ENCODE measurements at places on chromosomes 4 and X.

DNA sequence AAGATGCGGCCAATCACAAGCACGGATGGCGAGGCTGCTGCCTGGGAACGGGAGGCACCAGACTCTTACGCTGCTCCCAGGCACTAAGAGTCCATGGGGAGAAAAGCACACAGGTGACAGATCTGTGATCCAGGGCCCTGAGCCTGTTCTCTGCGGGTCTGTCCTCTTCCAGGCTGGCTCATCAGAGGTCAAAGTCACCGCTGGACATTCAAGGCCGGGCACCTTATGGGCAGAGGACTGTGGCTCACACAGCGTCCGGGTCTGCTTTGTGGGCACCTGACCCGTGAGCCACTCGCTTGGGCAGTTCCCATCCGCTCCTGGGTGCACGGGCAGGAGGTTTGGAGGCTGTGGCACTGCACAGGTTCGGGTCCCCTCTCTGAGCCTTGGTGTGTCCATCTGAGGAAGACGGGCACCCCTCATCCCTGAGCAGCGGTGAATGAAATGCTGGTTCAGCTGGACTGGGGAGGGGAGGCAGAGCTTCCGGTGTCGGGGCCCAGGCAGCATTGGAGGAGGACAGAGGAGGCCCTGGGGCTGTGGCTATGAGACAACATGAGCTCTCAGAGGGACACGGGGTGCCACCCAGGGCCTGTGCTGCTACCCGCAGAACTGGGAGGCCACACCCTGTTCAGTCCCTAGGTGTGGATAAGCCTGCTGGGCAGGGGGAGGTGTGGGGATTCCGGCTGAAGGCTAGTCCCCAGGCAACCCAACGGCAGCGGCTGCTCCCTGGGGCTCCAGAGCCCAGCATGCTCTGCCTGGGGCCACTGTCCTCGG is 61.2 kb upstream of the AFAP1 start:
- no peak for DNase-seq

DNA sequence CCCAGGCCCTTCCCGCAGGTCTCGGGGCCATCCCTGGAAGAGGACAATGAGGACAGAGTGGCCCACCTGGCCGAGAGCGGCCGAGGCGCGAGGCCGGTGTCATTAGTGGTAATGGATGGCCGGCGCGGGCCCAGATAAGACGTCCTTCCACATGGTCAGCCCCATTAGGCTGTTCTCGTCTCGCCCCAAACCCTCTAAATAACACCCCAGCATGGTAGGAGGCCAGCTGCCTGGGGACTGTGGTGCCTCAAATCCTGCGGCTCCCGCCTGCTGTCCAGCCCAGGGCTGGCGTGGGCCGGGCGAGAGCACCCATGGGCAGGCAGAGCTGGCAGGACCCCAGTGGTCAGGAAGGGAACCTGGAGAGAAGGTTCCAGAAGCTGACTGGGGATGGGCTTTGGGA is 121.7 kb downstream of the FAM53A start:
- no peak for DNase-seq

DNA sequence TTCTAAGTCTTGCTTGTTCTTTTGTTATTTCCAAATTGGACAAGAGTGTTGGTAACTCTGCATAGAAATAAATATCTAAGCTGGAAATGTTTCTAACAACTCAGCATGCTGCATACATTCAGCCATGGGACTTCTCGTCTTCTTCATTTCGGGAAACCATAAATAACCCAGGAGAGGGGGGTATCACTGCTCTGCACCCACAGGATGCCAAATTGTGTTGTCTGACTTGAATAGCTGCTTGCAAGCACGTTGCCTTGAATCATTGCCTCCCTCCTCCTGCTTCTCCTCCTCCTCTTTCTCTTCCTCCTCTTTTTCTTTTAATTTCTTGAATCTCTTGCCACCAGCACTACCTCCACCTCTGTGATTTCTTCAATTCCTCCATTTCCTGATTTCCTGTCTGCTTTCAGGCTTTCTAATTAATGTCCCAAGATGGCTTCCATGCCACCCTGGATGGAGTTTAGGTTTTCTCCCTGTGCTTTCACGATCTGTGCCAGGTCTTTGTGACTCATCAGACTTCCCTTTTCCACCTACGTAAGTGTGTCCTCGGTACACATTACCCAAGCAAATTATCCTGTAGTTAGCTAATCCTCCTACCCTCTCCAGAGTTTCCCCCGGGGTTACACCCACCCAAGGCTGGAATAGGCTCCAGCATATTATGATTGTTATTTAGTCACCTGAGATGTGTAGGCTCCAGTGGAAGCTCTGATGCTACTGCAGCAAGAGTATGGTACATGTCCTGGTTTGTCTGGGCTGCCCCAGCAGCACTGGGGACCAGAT is 122.6 kb upstream of the VCX3B start:
- no peak for DNase-seq

- no peak for DNase-seq
These were observed 8.6 kb upstream of the ZXDA start for GRCh38 chrX:57918750-57919436.

- DNase-seq = peak; percentile 97
These were observed at the start of gene PDGFRA for GRCh38 chr4:54228961-54229501. TSS of gene PDGFRA (plus strand) at chr4:54229293. CDS start at chr4:54258769, 29,476 bp downstream.

- DNase-seq = no peak
These were observed 686.7 kb downstream of the PDHA2 start for GRCh38 chr4:96526625-96527024.

- no peak for DNase-seq
These were observed 126.5 kb downstream of the GASK1B start for GRCh38 chr4:158046345-158046744.

GRCh38 chrX:13162772-13163410 is 118.5 kb upstream of the FAM9C start:
- DNase-seq = no peak

DNA sequence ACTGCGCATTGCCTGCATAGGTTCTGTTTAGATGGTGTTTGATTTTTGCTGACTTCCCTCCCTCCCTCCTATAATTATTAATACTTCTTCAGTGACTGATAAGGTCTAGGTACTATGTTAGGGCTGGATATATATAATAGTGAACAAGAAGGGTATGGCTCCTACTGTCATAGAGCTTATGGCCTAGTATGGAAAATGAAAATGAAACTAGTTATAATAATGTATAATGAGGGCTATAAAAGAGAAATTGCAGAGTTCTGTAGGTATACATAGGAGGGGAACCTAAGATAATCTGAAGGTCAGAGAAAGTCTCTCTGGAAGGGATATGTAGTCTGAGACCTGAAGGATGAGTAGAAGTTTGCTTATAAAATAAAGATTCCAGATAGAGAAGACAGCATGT is 102.1 kb downstream of the DCK start:
- DNase-seq = no peak

DNA sequence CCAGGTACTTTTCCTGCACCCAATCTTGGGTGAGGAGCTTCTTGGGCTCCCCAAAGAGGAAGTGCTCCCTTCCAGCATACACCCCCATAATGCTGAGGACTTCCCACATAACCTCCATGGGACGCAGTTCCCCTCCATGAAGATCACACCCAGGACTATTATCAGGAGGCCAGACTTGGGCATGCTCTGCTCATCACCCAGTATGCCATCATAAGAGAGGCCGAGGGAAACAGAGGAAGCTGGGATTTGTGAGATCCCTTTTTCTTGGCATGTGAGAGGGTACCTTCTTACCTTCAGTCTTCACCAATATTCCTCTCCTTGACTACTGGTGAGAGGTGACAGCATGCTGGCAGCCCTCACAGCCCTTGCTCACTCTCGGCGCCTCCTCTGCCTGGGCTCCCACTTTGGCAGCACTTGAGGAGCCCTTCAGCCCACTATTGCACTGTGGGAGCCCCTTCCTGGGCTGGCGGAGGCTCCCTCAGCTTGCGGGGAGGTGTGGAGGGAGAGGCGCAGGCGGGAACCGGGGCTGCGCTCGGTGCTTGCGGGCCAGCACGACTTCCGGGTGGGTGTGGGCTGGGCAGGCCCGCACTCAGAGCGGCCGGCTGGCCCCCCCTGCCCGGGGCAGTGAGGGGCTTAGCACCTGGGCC is 15.7 kb upstream of the HSFX1 start:
- no peak for DNase-seq

GRCh38 chrX:56600987-56601386 is 37.6 kb downstream of the UBQLN2 start:
- DNase-seq = no peak

DNA sequence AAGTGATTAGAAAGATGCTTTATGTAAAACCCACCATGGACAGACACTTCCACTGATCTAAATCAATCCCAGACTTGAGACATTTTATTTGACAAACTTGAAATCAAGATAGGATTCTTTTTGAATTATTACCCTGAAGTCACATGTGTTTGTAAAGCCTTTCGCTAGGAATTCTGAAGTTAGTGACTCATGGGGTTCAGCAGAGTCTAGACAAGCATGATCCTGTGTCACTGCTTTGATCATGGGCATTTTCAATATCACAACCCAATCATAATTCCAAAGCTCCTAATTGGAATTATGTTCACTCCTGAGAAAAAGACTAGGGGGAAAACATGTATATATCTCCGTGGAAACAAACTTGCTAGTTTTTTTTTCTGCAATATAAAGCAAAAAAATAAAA is 67.5 kb upstream of the BMP3 start:
- no peak for DNase-seq

DNA sequence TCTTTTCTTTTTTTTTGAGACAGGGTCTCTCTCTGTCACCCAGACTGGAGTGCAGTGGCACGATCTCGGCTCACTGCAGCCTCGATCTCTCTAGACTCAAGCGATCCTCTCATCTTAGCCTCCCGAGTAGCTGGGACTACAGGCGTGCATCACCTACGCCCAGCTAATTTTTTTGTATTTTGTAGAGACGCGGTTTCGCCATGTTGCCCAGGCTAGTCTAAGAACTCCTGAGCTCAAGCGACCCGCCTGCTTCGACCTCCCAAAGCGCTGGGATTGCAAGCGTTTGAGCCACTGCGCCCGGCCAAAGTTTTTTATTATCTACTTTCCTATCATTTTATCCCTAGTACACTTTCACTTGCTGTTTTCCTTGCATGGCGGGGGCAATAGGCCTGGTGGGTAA is 1.4 kb downstream of the UBA6 start:
- DNase-seq = no peak

DNA sequence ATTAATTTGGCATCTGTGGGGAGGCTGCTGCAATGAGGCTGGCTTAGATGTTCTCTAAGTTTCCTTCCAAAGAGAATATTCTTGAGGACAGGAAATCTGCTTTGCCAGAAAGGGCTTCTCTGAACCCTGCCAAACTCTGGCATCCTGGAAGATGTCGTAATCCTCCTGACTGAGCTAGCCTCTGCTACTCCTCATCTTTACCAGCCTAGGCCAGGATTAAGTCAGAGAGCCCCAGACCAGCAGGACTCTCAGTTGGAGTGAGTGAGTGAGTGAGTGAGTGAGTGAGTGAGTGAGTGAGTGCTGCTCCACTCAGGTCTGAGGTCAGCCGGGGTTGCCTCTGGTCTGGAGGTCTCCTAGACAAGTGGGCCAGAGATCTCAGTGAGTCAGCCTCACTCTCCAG is 104.9 kb upstream of the SOD3 start:
- peak; percentile 52 for DNase-seq
